ENCODE measurements at places on chromosomes 1 and 21.

DNA sequence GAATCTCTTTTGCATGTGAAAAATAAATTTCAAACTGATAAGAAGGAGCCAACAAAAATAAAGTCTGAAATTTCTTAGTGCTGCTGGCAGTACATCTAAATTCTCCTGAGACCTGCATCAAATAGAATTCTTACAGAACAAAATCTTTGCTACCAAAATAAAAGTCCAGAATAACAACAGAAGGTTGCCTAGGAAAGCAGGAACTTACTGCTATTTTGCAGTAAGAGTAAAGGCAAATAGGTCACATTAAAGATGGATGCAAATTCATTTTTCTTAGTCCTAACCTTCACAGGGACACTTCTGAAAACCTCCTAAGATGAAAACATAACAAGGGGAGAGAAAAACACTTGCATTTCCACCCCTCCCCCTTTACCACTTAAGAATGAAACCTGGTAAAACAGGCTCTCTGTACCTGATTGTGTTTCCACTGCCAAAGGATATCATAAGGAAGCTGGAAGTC is 59.0 kb downstream of the RUSC1 start:
- no peak for DNase-seq

DNA sequence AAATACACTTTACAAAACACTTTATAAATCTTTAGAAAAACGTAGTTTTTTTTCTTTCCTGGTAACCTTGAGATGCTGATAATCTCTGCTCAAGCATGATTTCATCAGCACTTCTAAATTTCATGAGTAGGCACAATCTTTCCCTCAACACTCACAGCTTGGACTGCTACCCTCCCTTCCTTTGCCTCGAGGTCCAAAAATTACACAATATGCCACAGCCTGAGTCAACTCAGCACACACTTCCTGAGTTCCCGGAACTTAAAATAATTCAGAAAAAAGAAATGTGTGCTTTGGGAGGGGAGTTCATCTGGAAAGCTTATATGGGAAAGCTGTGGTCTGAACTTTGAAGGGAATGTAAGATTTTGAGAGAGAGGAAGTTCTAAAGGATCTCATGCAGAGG is 5.9 kb downstream of the CLCA2 start:
- no peak for DNase-seq

GRCh38 chr1:221576268-221576667 is 165.6 kb downstream of the DUSP10 start:
- DNase-seq: no peak

GRCh38 chr21:39003982-39004633 is 179.1 kb downstream of the PSMG1 start:
- no peak for DNase-seq

DNA sequence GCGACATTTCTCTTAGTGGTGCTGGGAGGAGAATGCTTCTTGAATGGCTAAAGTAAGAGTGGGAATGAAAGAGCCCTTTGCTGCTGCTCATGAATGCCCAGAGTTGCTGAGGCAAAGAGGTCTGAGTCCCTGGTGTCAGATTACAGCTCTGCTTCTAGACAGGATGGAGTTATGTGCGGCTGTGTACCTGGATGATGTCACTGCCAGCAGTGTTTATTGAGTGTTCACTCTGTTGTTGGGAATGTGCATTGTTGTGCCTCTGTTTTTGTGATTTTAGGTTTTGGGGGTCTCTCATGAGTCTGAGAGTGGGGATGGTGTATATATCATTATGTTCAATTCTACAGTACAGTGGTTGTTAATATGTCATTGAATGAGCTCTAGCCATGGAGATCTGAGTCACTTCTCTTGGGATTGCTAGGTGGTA is 2.7 kb downstream of the CDC14A start:
- DNase-seq: no peak

DNA sequence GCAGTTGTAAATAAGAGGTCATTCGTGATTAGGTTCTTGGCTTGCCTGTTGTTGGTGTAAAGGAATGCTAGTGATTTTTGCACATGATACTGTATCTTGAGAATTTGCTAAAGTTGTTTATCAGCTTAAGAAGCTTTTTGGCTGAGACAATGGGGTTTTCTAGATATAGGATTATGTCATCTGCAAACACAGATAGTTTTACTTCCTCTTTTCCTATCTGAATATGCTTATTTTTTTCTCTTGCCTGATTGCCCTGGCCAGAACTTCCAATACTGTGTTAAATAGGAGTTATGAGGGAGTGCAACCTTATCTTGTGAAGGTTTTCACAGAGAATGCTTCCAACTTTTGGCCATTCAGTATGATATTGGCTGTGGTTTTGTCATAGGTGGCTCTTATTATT is 576.1 kb upstream of the RGS18 start:
- DNase-seq: no peak

- no peak for DNase-seq
Observed at GRCh38 chr21:43800124-43800523, 10.7 kb downstream of the RRP1 start.

DNA sequence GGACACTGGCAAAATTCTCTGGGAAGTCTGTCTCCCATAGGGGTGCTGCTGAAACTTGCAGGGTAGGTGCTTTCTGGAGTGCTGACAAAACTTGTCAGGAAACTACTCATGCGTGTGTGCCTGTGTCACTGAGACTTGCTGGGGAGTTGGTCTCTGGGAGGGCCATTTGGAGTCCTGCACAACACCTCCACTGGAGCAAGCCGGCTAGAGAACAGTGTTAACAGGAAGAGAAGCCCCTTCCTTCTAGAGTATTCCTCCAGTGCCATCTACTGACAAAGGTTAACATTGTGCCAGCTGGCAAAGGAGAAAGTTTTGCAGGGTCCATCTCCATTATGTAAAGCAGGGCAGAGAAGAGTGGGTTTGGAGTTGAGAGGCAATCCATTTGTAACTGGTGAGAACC is 30.0 kb downstream of the ZMYM4 start:
- DNase-seq: no peak

- DNase-seq: no peak
Observed at GRCh38 chr1:100627054-100627716, 89.2 kb downstream of the GPR88 start.

GRCh38 chr1:175841738-175842187 is 98.4 kb upstream of the TNR start:
- no peak for DNase-seq

DNA sequence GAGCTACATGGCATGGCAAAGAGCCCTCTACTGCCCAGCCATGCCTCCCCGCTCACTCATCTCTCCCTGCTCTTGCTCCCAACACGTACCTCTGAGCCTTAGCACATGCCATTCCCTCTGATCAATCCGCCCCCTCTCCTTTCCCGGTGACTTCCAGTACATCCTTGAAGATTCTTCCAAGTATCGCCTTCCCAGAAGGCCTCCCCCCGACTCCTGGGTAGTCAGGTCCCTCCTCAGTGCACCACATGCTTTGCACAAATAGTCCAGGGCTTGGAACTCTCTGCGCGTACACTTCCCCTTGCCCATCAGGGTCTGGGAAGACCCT is 77.0 kb upstream of the IFFO2 start:
- no peak for DNase-seq

DNA sequence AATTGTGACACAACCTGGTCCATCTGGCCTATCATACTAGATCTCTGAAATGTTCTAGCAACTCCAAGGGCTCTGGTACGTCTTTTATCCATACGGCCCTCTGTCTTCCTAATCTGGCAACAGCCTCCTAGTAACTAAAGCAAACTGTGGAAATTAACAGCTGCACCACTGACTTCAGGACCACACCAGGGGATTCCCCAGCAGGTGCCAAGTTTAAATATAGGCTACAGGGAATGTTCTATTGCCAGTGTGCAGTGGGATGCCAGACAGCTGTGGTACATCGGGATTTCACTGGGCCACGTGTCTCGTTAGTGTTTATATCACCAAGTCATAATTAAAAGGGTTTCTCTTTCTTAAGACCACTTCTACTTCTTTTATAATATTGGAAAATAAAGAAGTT is 94.3 kb downstream of the RGS2 start:
- no peak for DNase-seq

DNA sequence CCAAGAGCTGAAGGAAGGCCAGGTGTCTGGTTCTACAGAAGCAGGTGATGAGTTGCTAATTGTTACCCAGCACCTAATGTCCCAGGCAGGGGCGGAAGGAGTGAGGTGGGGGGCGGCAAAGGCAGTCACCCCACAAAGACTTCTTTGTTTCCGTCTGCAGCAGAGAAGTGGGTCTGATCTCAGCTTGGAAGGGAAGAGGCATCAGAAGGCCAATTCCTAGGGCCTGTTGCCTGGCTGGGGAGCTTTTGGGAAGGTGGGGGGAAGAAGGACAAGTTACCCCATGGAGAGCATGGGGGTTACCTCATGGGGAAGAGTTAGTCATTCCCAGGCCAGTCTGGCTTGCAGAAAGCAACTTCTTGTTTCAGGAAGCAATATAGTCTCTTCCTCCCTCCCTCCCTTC is 10.9 kb downstream of the IGSF21 start:
- no peak for DNase-seq

DNA sequence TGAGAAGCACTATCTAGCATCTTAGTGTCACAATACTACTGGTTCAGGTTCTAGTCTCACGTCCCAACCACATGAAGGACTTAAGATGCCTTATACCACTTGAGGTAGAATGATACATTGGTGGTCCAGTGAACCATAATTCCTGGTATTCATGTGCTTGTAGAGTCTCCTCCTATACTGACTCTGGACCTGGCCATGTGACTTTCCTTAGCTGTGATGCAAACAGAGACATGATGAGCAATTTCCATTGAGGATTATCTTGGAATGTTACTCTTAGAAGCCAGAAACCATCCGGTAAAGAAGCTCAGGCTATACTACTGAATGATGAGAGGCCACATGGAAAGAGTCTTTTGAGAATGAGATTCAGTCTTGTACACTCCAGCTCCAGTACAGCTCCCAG is 105.7 kb downstream of the NME7 start:
- no peak for DNase-seq

DNA sequence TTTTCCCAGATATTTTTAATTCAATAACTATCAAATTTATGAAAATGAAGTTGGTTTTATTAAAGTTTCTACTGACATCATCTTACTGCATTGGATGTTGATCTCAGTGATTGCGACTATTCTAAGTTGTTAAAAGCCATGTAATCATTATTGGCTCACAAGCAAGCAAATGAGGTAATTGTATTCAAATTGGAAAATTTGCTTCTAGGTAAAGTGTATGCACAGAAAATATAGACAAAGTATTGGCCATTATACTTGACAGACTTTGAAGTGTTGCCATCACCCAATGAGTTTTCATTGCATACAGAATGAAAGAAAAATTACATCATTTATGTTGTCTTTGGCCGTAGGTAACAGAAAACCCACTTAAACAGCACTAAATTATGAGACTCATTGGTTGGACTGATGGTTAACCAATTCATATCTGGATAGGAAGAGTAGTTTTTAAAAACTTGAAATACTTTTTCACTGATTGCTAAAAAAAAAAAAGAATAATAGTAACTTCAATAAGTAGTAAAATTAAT is 299.2 kb downstream of the USP25 start:
- no peak for DNase-seq

DNA sequence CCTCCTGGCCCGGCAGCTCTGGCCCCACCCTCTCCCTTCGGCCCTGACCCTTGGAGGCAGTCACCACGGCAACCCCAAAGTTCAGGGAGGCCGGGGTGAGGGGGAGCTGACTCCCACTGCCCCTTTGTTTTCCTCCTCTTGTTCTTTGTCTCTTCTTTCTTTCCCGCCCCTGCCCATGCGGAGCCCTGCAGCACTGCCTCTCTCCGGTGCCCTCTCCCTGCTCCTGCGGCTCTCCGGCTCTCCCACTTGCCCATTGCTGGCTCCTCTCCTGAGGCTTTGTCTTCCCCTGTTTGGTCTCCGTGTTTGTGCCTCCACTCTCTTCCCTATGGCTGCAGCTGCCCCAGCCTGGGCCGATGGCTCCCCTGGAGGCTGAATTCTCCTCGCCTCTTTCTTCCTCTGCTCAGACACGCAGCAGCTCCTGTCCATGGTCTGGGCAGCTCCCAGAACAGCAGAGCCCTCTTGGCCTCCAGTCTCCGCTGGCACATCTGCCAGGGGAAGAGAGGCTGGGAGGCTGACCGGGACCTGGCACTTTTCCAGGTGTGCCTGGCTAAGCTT is 5.8 kb downstream of the CELSR2 start:
- no peak for DNase-seq

DNA sequence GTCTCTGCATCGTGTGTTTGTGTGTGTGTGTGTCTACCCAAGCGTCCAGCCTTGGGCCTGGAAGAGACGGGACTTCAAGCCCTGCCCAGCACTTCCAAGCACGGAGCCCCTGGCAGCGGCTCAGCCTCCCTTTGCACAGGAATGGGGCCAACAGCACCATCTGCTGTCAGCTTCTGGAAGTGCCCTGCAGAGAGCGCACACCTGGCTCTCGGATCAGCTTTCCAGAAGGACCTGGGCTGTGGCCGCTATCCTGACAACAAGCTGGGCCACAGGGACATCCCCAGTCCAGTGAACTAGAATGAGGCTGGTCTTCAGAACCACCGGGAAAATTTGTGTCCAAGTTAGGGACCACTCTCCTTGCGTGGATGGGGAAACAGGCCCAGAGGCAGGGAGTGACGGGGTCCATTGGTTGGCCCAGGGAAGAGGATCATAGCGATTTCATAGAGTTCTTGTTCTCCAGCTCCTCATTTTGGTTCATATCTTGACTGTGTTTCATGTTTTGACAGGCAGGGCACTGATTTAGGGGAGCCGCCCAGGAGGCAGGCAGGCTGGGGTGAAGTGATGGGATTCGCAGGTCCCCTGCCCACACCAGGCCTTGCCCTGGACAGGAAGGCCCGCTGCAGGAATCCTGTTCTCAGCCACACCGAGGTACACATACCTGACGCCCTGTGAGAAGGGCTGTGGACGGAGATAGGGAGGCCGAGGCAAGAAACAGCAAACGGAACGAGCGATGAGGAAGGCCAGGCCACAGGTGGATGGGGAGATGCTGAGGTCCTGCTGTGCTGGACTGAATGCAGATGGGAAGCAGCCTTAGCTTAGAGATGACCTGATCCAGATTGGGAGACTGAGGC is 38.4 kb downstream of the TAS1R2 start:
- peak; percentile 49 for DNase-seq
